ENCODE measurements at places on chromosomes 2 and 18.

DNA sequence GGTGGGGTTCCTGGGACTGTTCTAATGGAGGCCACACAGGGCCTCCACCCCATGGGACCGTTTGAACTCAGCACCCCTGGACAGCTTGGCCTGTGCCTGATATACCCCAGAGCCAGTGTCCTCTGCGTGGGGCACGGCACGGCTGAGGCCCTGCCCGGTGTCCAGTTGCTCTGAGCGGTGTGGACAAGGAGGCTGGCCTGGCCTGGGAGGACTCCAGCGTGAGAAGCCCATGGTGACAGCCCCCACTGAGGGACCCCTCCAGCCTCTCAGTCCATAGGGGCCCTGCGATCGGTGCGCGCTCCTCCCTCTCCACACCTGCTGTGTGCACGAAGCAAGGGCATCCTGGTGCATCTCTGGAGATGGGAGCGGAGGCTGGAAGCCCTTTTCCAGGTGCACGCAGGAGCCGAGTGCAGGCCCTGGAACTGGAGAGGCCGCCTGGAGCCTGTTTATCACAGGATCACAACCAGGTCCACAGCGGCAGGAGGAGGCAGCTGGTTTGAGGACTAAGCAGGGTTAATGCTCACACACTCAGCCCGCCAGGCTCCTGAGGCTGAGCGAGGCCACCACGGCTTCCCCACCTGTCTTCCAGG is 120.2 kb downstream of the PTGR3 start:
- DNase-seq = no peak

DNA sequence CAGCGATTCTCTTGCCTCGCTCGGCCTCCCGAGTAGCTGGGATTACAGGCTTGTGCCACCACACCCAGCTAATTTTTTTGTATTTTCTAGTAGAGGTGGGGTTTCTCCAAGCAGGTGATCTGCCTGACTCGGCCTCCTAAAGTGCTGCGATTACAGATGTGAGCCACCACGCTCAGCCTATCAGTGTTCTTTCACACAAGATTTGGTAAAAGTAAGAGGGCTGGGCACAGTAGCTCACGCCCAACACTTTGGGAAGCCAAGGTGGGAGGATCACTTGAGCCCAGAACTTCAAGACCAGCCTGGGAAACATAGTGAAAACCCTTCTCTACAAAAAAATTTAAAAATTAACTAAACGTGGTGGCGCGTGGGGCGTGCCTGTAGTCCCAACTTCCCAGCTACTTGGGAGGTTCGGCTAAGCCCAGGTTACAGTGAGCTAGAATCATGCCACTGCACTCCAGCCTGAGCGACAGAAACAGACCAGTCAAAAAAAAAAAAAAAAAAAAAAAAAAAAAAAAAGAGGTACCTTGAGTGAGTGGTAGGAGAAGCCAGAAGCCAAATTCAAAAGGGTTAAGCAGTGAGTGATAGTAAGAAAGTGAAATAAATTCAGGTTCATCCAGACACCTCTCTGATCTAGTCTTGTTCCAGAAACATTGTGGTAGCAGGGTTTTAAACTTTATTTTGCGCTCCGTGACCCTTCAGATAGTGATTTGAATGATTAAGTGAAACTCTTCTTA is 981 bp downstream of the MRPL53 start:
- no peak for DNase-seq

- DNase-seq = no peak
Measured at GRCh38 chr2:37250869-37251740, 19.6 kb downstream of the NDUFAF7 start.

GRCh38 chr2:25938345-25938744 is 44.0 kb downstream of the KIF3C start:
- no peak for DNase-seq

DNA sequence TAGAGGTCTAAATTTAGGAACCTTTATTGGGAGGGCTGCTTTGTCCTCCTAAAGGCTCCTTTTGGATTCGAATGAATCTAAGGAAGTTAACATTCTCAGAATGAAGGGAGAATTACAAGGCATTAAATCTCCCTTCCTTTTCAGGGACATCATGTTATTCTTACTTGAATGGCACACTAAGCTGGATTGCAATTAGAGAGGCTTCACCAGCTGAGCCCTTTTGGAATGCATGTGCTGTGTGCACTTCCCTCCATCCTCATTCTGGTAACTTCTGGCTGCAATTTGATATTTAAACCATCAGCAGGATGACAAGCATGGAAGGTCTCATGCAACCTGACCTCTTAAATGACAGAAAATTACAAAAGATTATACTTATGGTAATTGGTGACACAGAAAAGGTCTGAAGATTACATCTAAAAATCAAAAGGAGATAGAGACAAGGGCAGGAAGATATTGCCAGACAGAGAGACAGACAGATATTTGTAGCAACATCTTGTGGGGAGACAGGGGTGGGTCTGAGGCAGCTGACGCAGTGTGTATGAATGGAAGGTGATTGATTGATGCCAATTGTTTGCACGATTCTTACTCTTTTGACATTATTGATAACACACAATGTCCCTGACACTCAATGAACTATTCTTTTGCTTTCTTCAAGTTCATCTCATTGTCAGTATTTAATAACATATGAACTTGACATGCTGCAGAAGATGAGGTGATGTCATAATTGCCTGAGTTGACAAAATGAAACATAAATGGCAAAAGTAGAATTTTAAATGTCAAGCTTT is 570.8 kb upstream of the GYPC start:
- no peak for DNase-seq

DNA sequence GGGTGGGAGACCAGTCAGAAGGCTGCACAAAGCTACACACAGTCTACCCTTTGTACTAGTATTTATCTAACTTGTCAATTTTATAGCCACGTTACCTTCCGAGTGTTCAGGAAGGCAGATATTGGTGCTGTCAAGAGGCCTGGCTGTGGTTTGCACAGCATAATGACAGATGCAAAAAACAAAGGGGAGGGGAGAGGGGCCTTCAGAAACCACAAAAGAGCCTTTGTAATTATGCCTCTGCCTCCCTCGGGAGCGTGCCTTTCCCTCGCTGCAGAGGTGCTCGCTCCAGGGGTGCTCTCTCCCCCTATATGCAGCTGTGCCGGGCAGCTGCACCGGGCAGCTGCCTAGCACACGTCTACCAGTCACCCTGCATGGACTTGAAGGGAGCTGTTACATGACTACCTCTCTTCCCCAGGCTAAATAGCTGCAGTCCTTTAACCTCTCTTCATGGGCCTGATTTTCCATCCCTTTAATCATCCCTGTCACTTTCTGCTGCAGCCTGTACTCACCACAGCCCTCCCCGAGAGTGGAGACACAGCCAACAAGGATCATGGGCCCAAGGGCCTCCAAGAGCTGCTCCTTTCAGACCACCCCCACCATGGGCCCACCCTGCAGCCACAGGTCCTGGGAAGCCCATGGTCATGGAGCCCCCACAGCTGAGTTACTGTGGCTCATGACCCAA is 168.4 kb upstream of the PKDCC start:
- no peak for DNase-seq

GRCh38 chr18:37584952-37585695 is 19.5 kb upstream of the CELF4 start:
- no peak for DNase-seq

- DNase-seq = no peak
Measured at GRCh38 chr18:37529863-37530262, 35.7 kb downstream of the CELF4 start.

GRCh38 chr2:62102402-62102920 is 93.5 kb upstream of the B3GNT2 start:
- no peak for DNase-seq

DNA sequence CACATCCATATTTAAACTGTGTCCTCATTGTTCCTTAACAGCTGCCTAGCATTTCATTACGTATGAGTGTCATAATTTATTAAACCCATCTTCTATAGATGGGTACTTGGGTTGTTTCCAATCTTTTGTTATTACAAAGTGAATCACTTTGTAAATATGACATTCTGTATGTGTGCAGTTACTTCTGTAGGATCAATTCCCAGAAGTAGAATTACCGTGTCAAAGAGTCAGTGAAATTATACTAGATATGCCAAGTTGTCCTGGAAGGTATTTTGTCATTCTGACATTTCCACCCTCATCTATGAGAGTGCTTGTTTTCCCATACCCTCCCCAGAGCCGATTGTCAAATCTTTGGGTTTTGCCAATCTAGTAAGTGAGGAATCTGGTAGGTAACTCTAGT is 194.5 kb upstream of the APCDD1 start:
- no peak for DNase-seq

- DNase-seq = no peak
Measured at GRCh38 chr2:56088411-56088810, 95.4 kb upstream of the CCDC85A start.

DNA sequence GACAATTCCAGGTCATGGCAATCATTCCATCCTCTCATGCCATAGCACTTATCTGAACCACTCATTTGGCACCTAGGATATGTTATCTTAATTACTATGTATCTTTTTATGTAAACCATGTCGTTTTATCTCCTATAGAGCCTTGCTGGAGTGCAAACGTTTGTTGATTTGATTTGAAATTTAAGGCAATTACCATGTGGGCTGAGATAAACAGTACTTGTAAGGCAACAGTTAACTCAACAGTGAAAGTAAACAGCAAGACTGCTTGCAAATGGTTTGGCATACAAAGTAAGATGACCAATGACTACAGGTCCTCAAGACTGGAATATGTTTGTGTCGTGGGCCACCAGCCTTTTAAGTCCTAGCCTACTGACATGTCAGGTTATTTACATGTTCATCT is 133.7 kb upstream of the ZFP36L2 start:
- no peak for DNase-seq

DNA sequence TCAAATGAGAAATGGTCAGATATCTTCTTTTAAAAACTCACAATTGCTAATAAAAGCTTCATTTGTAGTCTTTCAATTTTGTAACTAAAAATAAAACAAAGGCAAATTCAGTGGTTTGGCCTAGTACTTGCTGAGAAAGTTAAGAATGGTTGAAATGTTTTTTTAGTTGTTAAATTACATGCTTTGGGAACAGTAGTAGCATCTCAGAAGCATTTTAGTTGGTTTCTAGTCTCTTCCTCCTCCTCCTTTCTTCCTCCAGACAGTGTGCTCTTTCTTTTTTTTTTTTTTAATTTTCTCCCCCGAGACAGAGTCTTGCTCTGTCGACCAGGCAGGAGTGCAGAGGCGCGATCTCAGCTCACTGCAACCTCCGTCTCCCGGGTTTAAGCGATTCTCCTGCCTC is 9.8 kb downstream of the TRAK2 start:
- DNase-seq = no peak

DNA sequence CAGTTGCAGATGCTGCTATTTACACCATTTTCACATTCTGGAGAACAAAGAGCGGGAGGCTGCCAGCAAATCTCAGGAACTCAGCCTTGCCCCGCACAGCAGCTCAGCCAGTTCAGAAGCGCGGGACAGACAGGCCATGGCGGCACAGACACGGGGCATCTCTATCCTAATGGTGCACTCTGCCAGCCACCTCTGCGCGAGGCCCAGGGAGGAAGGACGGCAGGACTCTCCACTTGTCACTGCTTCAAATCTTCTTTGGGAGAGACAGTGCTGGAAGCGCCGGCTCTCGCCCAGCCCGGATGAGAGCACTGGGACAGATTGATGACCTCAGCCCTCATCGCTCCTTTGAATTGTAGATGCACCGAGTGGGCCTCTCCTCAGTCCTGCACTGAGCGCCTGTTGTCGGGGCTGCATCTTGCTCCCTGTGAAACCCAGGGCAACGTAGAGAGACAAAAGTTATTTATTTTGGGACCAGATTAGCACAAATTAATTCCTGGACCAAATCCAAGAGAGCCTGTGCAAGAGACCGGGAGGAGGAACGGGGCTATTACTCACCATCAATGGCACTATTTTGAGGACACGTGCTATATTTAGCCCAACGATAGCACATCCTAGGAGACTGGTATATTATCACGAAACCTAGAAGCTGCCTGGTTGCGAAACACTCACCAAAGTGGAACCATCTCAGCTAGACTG is 211.4 kb upstream of the SMIM21 start:
- DNase-seq = peak; percentile 25

DNA sequence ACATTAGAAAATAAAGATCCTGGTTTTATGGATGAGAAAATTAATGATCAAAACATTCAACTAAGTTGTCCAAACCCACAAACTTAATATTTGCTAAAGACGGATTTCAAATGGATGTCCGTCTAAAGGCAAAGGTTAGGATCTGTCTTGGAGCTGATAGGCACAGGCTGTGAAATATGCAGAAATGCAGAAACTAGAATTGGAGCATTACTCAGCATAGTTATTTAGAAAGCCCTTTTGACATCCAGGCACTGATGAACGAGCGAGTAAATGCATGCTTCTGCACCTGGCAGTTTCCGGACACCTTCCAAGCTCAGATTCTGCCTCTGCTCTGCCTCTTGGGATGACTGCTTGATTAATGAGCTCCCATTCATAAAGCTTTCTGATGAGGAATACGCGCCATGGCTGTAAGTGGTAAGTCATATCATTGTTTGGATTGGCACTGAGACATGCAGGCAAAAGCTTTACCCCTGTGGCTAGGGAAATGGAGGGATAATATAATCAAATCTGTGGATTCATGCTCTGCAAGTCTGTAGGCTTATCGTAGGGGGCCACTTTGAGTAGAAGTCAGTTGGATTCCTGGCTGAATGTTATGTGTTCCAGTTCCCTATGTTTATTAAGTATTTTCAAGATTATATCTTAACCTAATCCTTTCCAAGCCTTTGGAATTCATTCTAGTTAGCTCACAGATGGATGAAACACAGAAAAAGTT is 2176.3 kb upstream of the CELF4 start:
- DNase-seq = no peak

GRCh38 chr2:109660046-109660860 is 46.1 kb downstream of the SOWAHC start:
- no peak for DNase-seq

DNA sequence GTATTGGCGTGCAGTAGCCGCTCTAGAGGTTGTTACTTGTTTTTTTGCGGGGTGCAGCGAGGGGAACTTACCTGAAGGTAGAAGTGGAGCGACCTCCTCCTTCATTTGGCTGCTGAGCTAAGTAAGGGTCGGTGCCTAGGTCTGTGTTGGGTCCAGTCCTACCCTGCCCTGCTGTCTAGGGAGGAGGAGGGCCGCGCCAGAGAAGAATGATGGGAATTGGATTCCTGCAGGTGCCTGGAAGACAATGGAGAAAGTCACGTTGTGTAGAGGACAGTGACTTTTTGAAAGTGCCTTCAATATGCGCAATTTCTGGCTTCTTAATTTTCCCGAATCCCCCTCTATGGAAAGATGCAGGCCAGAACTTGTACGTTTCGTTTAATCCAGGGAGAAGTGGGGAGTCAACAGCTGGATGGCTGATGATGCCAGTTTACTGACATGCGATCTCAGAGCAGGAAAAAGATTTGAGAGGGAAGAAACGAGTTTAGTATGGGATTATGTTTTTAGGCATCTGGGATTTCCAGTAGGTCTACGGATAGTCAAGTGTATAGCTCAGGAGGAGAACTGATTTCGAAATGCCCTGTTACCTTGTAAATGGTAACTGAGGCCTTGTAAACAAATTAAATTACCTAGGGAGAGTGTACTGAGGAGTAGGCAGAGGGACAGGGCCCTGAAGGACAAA is 653 bp downstream of the MRPS9 start:
- DNase-seq = no peak

Measured in BJ (cell line).